ENCODE measurements at places on chromosomes 16 and 17. TPM values are rescaled to one million over a fixed set of nuclear protein-coding genes. Genes with fewer than 3 reads are reported as not detected.

- no peak for DNase-seq
- no peaks in the 10 kb centered on the region for H3K4me1 ChIP-seq
- no peak overlapping the region for H3K4me3 ChIP-seq
- peaks cover 100% of the 10 kb centered on the region for H3K36me3 ChIP-seq
These were observed 66.0 kb downstream of the CDK12 start for GRCh38 chr17:39527220-39527813.

- no peaks in the 10 kb centered on the region for H3K36me3 ChIP-seq
- H3K4me3 ChIP-seq, result peak overlapping the region; percentile 100
- no peak for DNase-seq
- peak overlapping the region; percentile 97 for H3K27ac ChIP-seq
These were observed 381 bp downstream of the CTNS start for GRCh38 chr17:3636908-3637373.

GRCh38 chr16:27982184-27982583 lies 81.3 kb downstream of the GSG1L start:
- no peaks in the 10 kb centered on the region for H3K36me3 ChIP-seq
- H3K4me3 ChIP-seq, result no peak overlapping the region
- DNase-seq, result no peak
- no peaks in the 10 kb centered on the region for H3K4me1 ChIP-seq
- no peak overlapping the region for H3K27ac ChIP-seq
- H3K27me3 ChIP-seq, result no peaks in the 10 kb centered on the region

- no peak for DNase-seq
- H3K27ac ChIP-seq, result no peak overlapping the region
- H3K4me3 ChIP-seq, result no peak overlapping the region
- no peaks in the 10 kb centered on the region for H3K36me3 ChIP-seq
These were observed 53.1 kb downstream of the METRNL start for GRCh38 chr17:83132251-83133081.

DNA sequence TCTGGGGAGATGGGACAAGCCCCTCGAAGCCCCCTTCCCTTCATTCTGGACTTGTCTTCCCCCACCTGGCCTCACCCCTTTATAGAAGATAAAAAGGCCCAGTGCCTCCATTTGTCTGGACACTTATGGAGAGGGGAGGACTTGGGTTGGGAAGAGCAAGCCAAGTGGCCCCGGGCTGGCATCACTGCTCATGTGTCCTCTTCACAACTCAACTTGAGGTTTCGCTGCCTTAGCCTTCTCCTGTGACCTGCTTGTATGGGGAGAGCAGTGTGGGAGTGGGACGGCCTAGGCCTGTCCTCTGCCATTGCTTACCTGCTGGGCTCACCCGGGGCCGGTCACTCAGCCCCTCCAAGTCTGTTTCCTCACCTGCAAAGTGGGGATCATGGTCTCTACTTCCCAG lies 1.4 kb downstream of the PAQR4 start:
- peak overlapping the region; percentile 7 for H3K27ac ChIP-seq
- H3K4me3 ChIP-seq, result peak overlapping the region; percentile 58
- peaks cover 21% of the 10 kb centered on the region for H3K27me3 ChIP-seq
- H3K36me3 ChIP-seq, result peaks cover 6% of the 10 kb centered on the region
- H3K4me1 ChIP-seq, result peaks cover 59% of the 10 kb centered on the region

DNA sequence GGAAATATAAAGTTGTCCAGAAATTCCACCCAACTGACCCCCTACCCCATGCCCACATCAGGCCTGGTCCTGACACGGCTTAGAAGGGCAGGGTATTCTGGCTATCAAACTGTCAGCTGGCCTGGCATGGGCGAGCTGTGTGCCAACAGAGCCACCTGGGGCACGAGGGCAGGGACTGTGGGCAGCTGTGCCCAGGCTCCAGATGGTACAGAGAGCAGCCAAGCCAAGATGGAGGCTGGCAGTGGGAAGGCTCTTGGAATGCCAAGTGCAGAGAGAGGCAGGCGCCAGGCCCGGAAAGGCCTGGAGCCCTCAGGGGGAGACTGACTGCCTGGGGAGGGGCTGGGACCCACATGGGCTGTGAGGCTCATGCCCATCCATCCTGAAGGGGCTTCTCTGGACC lies 24.3 kb upstream of the PHF12 start:
- no peaks in the 10 kb centered on the region for H3K36me3 ChIP-seq
- H3K27me3 ChIP-seq, result no peaks in the 10 kb centered on the region
- no peak for DNase-seq
- no peak overlapping the region for H3K4me3 ChIP-seq

DNA sequence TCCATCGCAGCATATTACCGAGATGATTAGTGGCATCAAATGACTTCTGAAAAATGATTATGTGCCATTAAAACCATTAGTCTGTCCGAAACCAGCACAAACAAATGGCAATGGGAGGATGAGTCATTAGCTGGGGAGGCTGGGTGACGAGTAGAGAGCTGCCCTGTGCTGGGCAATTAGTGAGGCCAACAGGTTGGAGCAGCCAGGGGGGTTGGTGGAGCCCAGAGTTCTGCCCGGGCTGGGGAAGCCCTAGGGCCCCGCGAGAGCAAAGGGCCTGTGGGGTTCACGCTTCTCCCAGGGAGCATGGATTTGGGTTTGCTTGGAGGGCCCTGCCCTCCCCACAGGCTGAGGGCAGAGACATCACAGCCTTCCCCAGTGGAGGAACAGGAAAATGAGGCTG lies 152.1 kb upstream of the RPL38 start:
- H3K36me3 ChIP-seq, result no peaks in the 10 kb centered on the region
- no peaks in the 10 kb centered on the region for H3K4me1 ChIP-seq
- no peak for DNase-seq
- H3K27ac ChIP-seq, result no peak overlapping the region
- H3K27me3 ChIP-seq, result peaks cover 4% of the 10 kb centered on the region

DNA sequence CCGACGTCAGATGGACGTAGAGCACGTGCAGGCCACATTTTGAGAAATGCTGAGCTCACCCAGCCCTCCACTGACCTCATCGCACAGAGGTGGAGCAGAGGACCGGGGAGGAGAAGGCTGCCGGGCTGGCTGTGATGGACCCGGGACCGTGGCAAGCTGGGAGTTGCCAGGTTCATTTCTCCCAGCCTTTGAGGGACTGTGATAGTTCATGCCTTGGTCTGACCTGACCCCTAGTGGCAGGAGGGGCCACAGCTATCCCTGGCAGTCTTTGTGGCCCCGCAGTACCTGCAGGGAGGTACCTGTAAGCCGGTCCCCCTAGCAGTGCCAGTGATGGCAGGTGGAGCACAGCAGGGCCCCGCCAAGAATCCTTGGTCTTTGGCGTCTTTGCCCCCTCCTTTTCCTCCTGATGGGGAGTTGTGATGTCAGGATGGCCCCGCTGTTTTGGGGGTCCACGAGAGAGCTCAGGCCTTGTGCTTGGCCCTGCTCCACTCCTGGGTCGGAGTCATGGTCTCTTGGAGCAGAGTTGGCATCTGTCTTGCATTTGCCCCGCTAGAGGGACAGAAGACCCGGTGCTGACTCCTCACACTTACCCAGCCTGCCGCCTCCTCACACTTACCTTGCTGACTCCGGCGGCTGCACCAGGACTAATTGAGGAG lies 50.4 kb downstream of the OR1D5 start:
- no peak overlapping the region for H3K27ac ChIP-seq
- no peaks in the 10 kb centered on the region for H3K4me1 ChIP-seq
- H3K4me3 ChIP-seq, result no peak overlapping the region
- H3K36me3 ChIP-seq, result no peaks in the 10 kb centered on the region
- DNase-seq, result no peak

The PPP1R27 gene
- not detected for total RNA-seq

The RETREG3 gene
- 35.7 TPM for total RNA-seq

The MT4 gene
- not detected for total RNA-seq

The ADAD2 gene
- 4.2 TPM for total RNA-seq

The ABCA6 gene
- total RNA-seq, result 4.2 TPM

The KRT9 gene
- total RNA-seq, result not detected

The MAPT gene
- total RNA-seq, result 12.2 TPM

The CACNG3 gene
- total RNA-seq, result not detected

The OTOP2 gene
- total RNA-seq, result 0.41 TPM
